ENCODE measurements at places on chromosomes 5 and 9.

- no peak for DNase-seq
Observed at GRCh38 chr9:81575956-81576355, 113.4 kb downstream of the TLE1 start.

DNA sequence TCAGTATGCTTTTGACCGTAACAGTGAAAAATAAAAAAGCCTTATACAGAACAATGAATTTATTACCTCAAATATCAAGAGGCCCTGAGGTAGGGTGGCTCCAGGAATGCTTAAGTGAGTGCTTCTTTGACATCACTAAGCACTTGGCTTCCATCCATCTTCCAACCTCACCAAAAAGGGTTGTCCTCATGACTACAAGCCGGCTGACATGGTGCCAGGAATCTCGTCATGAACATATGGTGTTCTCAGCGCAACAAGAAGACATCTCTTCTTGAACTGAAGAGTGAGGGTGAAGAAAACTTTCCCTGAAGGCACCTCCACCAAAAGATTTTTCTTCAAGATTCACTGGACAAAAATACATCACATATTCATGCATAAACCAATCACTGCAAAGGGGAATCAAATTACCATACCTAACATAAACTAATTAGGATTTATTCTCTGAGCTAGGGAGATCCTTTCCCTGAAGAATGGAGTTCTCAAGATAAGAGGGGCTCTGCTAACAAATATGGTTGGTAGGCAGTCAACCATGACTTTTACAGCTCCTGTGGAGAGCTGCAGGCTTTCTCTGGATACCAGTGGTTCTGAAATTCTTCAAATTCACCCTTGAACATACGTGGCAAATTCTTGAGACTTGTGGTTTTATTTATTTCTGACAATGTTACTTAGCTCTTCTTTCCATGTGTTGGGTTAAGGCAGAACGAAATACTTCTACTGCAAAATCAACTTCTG is 49.5 kb downstream of the AGXT2 start:
- no peak for DNase-seq

DNA sequence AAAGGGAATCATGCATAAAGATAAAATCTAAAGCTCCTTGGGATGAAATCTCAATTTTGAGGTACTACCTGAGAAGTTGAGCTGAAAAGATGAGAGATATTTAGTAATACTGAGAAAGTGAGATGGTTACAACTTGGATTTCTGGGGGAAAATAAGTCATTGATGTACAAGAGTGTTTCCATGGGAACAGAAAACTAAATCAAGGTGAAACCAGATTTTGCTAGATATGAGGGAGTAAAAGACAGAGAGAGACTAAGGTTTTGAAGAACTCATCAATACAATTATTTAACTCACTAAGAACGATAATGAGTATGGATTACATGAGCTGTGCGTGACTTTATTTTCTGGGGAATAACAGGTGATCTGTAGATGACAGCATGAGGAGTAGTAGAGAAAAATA is 10.2 kb upstream of the ST8SIA4 start:
- no peak for DNase-seq

GRCh38 chr9:71303351-71303750 is 181.9 kb upstream of the TRPM3 start:
- no peak for DNase-seq

DNA sequence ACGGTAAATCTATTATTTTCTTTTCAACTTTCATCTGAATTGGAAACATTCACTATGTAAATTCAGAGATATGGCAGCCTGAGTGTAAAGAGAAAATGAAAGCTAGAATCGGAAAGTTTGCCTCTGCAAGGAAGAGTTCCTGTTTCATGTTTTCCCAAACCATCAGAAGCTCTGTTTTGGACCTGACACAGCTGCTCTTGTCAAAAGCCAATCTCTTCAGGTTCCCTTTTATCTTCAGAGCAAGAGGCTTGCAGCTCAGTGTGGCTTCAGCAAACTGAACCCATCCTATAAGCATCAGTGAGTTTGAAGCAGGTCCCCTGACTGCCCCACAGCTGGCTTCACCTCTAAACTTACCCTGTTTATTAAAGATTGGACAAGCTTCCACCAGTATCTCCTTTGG is 1099.7 kb downstream of the DTWD2 start:
- no peak for DNase-seq

- no peak for DNase-seq
Observed at GRCh38 chr5:134029156-134029555, 24.4 kb upstream of the VDAC1 start.

DNA sequence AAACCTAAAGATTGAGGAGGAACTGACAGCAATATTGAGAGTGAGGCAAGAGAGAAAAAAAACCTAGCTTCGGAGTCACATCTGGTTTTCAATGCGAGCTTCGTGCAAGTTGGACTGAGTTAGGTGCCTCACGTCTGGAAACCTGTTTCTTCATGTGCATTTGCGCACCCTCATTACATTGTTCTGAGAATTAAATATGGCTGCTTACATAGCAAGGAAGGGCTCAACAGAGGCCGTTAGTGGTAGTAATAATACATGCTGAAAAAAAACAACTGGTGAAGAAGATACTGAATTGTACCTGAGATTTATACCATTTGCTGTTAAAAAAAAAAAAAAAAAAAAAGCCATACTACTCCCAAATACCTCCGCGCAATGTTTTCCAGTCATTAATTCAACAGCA is 18.6 kb downstream of the DNAJA1 start:
- no peak for DNase-seq

GRCh38 chr5:116696366-116696765 is 121.7 kb upstream of the SEMA6A start:
- no peak for DNase-seq

Measured in stimulated activated CD4-positive, alpha-beta T cell treated with anti-CD3 and anti-CD28 coated beads, Interleukin-1b, Interleukin-23, amount 100 ng/mL, for 1 hour (primary cell).